Ascending aorta (tissue), 2 donors: ENCODE measurements at places on chromosomes 3 and 15.

- DNase-seq = no peak
Observed at GRCh38 chr3:129583289-129583688, 23.2 kb downstream of the PLXND1 start.

DNA sequence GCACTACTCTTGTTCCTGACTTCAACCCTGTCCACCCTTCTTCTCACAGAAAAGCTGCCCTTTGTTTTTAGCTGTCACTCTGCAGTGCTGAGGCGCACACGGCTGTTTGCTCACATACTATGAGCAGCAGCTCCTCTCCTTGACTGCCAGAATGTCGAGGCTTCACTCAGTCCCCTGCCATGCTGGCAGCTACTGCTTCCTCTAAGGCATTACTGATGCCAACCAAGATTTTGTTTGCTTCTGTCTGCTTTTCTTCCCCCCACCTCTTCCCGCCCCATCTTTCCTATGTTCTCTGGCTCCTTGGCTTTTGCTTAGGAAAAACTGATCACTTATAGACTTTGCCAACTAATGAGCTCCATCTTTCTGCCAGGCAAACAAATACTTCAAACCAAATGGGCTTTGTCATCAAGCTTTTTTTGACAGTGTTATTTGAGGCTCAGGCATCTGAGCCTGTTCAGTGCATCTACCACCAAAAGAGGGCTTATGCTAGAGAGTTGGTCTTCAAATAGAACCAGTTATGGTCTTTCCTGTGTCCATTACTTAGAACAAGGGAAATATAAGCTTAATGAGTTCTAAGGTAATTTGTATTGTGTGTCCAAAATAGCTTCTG lies 81.0 kb downstream of the FBXL2 start:
- DNase-seq = no peak

- DNase-seq = no peak
Observed at GRCh38 chr3:33095436-33095835, 1.5 kb downstream of the GLB1 start.

DNA sequence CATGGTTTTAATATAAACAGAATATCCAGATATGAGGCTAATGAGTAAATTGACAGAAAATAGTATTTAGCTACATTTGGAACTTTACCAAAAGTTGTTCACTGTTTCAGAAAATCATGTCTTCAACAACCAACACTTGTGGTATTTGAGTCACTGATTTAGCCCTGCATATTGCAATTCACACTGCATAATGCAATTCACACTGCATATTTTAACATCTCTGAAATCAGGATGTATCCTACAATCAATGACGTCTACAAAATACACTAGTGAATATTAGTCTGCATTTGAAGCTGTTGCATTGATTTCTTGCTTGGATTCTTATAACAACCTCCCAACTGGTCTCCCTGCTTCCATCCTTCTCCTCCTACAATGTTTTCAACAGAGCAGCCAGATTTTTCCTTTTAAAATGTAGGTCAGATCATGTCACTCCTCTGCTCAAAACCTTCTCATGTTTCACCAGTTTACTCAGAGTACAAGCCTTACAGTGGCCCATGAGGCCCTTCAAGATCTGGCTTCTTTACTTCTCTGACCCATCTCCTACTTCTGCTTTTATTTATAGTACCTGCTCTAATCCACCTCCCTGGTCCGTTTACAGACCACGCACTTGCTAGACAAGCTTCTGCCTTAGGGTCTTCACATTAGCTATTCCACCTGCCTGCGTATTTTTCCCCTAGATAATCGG lies 11.4 kb upstream of the RAB11A start:
- DNase-seq = no peak

- DNase-seq = no peak
Observed at GRCh38 chr3:37096975-37097374, 77.4 kb downstream of the LRRFIP2 start.

DNA sequence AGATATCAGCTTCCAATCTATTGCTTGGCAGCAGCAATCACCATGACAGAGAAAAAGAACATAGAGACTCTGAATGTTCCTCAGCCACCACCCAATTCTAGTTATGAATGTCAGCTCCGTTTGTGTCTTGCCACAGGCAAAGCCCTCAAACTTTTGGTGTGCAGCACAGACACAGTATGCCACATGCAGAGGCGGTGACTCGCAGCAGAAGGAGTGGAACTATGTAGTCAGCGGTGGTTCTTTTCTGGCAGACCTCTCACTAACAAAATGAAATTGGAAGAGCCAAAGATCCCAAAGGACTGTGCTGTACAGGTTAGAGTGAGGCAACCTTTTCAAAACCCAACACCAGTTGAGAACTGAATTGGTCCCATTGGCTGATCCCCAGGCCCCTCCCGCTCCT lies 220.9 kb downstream of the SLC9A9 start:
- no peak for DNase-seq

- DNase-seq = no peak
Observed at GRCh38 chr3:132537297-132537696, 59.8 kb upstream of the ACKR4 start.

DNA sequence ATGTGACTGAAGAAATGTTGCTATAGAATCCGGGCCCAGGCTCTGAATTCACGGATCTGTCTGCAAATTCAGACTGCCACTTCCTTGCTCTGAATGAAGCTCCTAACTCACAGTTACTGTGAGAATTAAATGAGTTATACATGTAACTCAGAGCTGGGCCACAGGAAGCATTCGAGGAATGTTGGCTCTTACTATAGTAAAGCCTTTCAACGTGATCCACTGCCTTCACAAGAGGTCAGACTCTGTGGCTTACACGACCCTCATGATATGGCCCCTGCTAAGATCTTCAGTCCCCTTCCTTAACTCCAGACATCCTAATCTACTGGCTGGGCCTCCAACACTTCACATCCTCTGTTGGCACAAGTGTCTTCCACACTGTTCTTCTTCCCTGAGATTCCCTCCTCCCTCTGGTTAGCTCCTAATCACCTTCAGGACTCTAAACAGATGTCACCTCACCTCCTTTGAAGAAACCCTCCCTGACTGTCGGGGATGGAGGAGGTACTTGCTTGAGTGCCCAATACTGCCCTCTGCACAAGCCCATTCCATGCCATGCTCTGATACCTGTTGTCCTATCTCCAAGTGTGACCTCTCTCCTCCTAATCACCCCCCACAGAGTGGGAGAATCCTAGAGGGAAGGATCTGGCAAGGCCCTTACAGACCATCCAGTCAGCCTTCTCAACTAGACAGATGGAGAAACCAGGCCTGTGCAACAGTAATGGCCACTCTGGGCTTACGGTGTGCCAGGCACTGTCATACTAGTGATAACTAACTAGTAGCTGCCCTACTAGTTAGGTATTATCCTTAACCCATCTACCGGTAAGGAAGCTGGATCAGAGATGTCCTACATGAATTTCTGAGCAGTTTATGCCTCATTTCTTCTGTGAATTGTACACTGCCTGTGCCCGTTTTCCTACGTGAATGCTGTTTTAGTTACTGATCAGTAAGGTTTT lies 1.3 kb downstream of the ACTR8 start:
- DNase-seq = no peak

DNA sequence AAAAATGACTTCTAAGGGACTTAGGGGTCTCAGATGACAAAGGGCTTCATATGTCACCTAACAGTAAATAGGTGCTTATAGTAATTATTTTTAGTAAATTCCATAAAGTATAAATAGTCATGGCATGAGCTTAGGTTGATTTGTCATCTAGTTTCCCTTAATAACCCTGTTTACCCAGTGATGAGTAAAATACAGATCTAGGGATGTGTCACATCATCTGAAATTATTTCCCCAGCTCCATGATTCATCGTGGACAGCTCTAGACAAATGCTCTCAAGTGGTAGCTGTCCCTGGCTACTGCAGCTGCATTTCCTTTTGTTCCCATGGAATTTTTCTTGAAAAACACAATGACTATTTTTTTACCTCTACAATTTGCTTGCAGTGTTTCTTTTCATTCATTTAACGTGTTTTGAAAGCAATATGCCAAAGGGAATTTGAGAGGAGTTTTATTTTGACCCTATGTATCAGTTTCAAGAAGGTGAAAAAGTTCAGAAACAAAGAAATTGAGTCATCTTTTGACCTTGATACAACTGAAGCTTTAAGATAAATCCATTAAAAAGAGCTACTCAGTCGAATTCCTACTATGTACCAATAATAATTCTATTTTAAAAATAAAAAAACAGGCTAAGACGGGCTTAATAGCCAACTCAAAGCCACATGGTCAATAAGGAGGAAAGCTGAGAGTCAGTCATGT lies 241.6 kb downstream of the KCNMB2 start:
- no peak for DNase-seq

DNA sequence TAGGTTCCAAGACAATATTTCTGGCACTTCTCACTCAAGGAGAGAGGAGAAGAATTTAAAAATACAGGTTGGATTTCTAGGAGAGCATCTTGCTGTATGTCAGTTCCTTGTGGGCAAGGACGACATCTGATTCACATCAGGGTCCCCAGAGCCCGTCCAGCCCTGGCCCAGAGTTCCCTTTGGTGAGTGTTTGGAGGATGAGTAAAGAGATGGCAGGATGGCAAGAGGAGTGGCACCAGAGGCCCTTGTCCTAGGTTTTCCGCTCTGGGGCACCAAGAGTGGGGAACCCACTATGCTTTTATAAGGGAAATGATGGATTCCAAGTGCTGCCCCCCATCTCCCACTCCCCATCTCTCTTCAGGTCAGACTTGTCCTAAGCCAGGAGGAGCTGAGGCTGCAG lies 181.8 kb downstream of the TBC1D2B start:
- DNase-seq = no peak

DNA sequence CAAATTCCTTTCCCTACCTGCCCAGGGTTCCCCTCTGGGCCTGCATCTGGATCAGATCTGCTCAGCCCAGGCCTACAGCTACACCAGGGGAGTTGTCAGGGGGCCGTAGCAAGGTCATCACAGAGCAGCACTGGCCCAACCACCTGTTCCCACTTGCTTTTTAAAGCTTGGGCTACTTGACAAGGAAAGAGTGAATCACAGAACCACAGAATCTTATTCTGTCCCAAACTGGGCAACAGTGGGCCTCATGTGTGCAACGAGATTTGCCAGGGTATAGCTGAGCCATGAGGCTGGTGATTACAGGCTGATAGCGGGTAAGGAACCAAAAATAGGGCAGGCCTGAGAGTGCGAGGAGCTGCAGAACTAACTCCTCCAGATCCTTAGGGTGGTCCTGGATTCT lies 66.7 kb downstream of the MYLK start:
- DNase-seq = no peak

- DNase-seq = no peak
Observed at GRCh38 chr3:154061001-154061370, 60.2 kb upstream of the ARHGEF26 start.

- DNase-seq = no peak
Observed at GRCh38 chr3:55630280-55630920, 143.3 kb upstream of the WNT5A start.

GRCh38 chr3:115713284-115713683 lies 90.0 kb downstream of the GAP43 start:
- no peak for DNase-seq

DNA sequence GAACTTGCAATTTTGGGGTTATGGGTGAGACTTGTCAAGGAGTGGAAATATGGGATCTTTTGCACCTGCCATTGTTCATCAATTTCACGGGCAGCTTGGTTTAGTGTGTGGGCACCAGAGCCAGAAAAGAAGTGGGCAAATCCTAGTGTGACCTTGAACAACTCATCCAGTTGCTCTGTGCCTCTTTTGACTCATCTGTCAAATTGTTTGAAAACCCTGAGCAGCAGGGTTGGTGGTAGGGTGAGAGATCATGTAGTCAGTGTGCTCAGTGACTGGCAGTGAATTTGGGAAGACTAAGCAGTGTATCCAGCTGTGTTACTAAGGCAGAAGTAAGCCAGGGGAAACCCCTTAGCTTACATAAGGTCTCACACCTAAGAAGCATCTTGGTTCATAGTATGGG lies 293.0 kb upstream of the TRIM42 start:
- no peak for DNase-seq

DNA sequence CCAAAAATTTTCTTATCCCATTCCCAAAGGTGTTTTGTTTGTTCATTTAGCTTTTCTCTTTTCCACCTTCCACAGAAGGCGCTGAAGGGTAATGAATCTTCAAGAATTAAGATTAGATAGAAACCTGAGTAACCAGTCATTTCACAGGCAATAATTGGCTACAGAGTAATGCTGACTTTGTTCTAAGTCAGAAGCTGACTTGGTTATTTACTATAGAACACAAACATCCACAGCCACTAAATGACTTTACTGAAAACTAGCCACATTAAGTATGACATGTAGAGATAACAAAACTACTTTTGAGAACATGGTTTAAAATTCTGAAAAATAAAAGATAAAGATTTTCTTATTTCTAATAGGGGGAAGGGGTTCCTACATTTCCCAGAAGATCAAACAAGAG lies 7.8 kb downstream of the CLDND1 start:
- no peak for DNase-seq

GRCh38 chr15:94792196-94792595 lies 560.8 kb downstream of the MCTP2 start:
- DNase-seq = no peak

- DNase-seq = no peak
Observed at GRCh38 chr3:195411836-195412235, 31.0 kb downstream of the ACAP2 start.

DNA sequence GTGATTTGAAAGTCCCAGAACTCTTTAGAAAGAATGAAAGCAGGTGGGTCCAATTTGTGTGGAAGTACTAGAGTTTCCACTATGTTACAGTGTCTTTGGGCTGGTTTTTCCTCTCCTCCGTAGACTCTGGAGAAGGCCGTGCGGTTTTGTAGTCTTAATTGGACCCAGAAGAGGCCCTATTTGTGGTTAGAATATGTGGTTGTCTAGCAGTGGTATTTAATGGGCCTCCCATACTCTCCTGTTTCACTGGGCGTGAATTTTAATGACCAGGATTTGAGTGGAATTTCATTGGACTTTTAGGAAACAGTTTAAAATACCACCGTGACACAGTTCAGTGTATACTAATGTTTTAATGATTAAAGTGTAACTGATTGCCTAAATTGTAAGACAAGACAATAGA lies 182.3 kb downstream of the BBX start:
- DNase-seq = no peak

DNA sequence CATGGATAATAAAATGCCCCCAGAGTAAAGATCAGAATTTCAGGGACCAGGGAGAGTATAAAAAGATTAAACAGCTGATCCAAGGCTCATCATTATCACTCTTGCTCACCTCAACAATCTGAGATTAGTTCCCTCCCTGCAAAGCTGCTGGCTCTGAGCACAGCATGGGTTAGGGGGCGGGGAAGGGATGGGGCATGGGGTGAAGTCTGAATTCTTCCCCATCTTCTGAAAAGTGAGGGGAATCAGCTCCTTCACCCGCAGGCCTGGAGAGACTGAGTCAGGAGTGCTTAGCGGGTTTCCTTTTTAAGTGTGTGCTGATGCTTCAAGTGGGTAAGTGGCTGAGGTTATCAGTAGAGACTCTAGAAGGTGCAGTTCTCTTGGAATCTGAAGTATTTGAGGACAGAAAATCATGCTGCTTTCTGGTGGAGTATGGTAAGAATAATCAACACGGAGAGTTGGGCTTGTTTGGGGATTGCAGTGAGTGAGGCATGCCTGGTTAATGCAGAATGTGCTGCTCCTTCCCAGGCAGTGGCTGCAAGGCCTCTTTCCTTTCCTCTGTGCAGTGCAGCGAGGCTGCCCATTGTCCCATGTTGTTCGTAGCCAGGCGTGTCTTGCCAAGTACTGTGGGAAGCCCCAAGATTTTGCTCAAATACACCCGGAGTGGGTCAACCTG lies 59.2 kb upstream of the TRAK1 start:
- no peak for DNase-seq

- no peak for DNase-seq
Observed at GRCh38 chr3:177051411-177051810, 145.9 kb downstream of the TBL1XR1 start.
